ENCODE measurements at places on chromosomes 1 and 21.

- peak; percentile 60 for DNase-seq
These were observed 8.7 kb downstream of the GNAT2 start for GRCh38 chr1:109610609-109611307.

DNA sequence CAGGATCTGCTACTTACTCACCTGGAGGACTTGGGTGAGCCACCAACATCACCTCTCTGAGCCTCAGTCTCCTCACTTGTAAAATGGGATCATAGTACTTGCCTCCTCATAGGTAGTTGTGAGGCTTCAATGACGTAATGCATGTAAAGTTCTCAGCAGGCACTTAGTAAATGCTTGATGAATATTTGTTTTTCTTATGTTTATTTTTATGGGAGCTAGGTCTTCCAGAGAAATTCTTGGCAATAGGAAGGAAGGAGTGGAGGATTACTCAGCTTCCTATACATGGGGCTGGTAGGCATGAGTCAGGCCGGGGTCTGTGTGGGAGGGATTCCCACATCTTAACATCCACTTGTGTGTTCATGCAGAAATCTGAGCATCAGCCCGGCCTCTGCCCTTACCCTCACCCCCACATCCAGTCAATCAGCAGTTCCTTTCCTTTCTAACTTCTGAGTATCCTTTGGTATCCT is 95.4 kb upstream of the USP24 start:
- DNase-seq, result peak; percentile 68

- no peak for DNase-seq
These were observed 6.9 kb upstream of the PRDM16 start for GRCh38 chr1:3061981-3062615.

- no peak for DNase-seq
These were observed 75.2 kb downstream of the CDC42BPA start for GRCh38 chr1:227242811-227243682.

- peak; percentile 19 for DNase-seq
These were observed 719 bp downstream of the EYA3 start for GRCh38 chr1:28087614-28088167.

- no peak for DNase-seq
These were observed 21.1 kb downstream of the LMOD1 start for GRCh38 chr1:201925301-201925567.

DNA sequence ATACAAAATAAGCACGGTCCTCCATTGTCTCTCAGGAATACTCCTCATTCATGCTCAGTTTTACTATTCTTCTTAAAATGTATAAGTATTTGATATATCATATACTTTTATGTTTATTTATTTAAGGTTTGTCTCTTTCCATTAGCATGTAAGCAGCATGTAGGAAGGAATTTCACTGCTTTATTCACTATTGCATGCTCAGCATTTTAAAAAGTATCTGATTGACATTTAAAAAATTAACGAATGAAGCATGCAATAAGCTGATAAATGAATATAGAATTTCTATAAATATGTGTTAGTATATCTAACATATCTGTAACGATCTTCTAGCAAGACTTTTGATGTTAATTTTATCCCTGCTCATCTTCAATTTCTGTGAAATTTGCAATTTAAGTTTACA is 402.7 kb upstream of the BRINP3 start:
- no peak for DNase-seq

- DNase-seq, result no peak
These were observed 31.1 kb downstream of the PADI6 start for GRCh38 chr1:17403081-17403480.

- DNase-seq, result peak; percentile 24
These were observed 98.0 kb upstream of the DUSP10 start for GRCh38 chr1:221839782-221840395.

- DNase-seq, result peak; percentile 43
These were observed 25.0 kb upstream of the POU3F1 start for GRCh38 chr1:38071312-38072256.

GRCh38 chr1:6152882-6153281 is 27.2 kb downstream of the CHD5 start:
- no peak for DNase-seq

GRCh38 chr1:206023695-206024094 is at the start of gene CTSE:
Gene CTSE (minus strand): TSS chr1:206023895. CDS start chr1:206023791, 104 bp downstream.
- no peak for DNase-seq

Measured in ACHN (cell line).